Activated T-cell treated with anti-CD3 and anti-CD28 coated beads, Interleukin-2, amount 50 U/mL, for 4 hours (primary cell): ENCODE measurements at places on chromosomes 5 and 9. TPM values are rescaled to one million over a fixed set of nuclear protein-coding genes. Genes with fewer than 3 reads are reported as not detected.

Gene LVRN
- total RNA-seq: not detected

Gene UBAC1
- total RNA-seq: 30.4 TPM

Gene SOWAHA
- total RNA-seq: 0.05 TPM

Gene DND1
- 3.1 TPM for total RNA-seq

Gene PTGDS
- 0.51 TPM for total RNA-seq

Gene CCL27
- 0.43 TPM for total RNA-seq

Gene PCDHB9
- not detected for total RNA-seq

Gene RGS7BP
- not detected for total RNA-seq

Gene MARCHF3
- 4.2 TPM for total RNA-seq

Gene CCDC183
- total RNA-seq: 0.49 TPM

Gene C9orf153
- 0.18 TPM for total RNA-seq

Gene PTPRD
- 0.49 TPM for total RNA-seq

Gene IL33
- total RNA-seq: not detected

Gene TPPP
- total RNA-seq: 0.19 TPM

Gene B4GALT7
- total RNA-seq: 37.0 TPM

Gene TMEM171
- 0.26 TPM for total RNA-seq

Gene INIP
- total RNA-seq: 45.9 TPM

Gene TTC39B
- total RNA-seq: 10.5 TPM

Gene CCNJL
- 0.13 TPM for total RNA-seq

Gene SOX30
- total RNA-seq: not detected

Gene NRARP
- total RNA-seq: 7.6 TPM

Gene MEF2C
- 0.76 TPM for total RNA-seq

Gene HTR1A
- not detected for total RNA-seq

Gene SPATA31A3
- not detected for total RNA-seq

Gene SARDH
- total RNA-seq: 3.6 TPM

Gene RHOBTB3
- total RNA-seq: 5.0 TPM

Gene ZFR
- 80.4 TPM for total RNA-seq

Gene PDGFRB
- total RNA-seq: 0.40 TPM

Gene ITGA2
- 1.1 TPM for total RNA-seq
